ENCODE measurements at places on chromosomes 12 and 14.
A peak's percentile ranks its signal among the peaks of the same experiment; 100 is the strongest.

DNA sequence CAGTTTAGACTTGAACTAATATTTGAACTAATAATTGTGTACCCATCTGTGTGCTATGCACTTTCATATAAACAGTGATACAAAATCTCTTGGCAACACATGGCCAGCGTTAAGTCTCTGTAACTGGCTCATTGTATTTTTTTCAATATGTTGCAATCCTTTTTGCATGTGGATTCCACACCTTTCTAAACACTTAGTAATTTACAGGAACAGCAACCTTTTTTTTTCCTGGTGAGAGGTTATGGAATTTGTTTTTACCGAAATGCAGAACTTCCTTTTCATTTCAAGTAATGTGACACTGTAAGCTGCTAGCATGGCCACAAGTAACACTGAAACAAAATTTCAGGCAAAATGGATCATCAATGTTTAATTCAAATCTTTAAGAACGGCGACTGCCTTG, 45.4 kb upstream of the EPS8 start:
- no peak for DNase-seq

GRCh38 chr14:59254911-59255545, 66.6 kb downstream of the DAAM1 start:
- no peak for DNase-seq

GRCh38 chr12:124512667-124513296, 54.6 kb downstream of the NCOR2 start:
- no peak for DNase-seq

DNA sequence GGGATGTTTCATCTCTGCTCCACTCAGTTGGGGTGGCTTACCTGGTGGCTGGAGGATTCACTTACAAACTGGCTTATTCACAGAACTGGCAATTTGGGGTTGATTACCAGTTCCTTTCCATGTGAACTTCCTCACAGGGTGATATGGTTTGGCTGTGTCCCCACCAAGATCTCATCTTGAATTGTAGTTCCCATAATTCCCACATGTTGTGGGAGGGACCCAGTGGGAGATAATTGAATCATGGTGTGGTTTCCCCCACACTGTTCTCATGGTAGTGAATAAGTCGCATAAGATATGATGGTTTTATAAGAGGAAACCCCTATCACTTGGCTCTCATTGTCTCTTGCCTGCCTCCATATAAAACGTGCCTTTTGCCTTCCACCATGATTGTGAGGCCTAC, 26.9 kb upstream of the IGF1 start:
- DNase-seq: no peak

- no peak for DNase-seq
Observed at GRCh38 chr12:89632778-89633177, 75.9 kb downstream of the ATP2B1 start.

GRCh38 chr12:79046021-79046420, 181.4 kb downstream of the SYT1 start:
- no peak for DNase-seq

DNA sequence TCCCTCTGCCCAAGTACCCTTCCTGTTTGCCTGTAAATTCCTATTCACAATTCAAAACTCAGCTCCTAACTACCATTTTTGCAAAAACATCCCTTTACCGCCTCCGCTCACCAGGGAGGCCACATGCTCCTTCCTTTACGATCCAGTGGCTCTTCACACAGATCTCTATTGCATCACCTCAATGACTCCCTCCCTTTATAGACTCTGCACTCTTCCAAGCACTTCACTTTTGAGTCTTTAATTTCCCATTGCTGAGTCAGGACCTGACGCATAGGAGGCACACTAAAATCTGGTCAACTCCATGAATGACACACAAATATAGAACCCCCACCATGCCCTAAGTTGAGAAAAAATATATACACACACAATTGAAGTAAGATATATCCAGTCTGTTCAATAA, 45.9 kb downstream of the PPP1R13B start:
- DNase-seq: peak; percentile 57

GRCh38 chr14:30925254-30925653, 50.9 kb downstream of the COCH start:
- no peak for DNase-seq

- DNase-seq: no peak
Observed at GRCh38 chr12:111178181-111179081, 190.5 kb downstream of the PHETA1 start.

DNA sequence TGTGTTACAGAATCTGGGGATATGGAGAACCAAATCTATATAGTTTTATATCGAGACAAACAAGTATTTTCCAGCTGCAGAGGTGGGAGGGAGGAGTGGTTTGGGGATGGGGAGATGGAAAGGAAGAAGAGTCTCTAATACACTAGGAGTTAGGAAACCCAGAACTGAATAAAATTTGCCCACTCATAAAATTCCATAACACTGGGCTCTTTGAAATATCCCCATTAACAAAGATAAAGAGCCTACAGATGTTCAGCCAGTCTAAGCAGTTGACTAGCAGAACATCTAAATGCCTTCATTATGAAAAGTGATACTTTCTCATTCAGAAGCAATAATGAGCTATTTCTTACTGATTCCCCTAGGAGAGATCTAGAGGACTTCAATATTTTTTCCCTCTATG, 151.7 kb upstream of the GZMB start:
- no peak for DNase-seq

DNA sequence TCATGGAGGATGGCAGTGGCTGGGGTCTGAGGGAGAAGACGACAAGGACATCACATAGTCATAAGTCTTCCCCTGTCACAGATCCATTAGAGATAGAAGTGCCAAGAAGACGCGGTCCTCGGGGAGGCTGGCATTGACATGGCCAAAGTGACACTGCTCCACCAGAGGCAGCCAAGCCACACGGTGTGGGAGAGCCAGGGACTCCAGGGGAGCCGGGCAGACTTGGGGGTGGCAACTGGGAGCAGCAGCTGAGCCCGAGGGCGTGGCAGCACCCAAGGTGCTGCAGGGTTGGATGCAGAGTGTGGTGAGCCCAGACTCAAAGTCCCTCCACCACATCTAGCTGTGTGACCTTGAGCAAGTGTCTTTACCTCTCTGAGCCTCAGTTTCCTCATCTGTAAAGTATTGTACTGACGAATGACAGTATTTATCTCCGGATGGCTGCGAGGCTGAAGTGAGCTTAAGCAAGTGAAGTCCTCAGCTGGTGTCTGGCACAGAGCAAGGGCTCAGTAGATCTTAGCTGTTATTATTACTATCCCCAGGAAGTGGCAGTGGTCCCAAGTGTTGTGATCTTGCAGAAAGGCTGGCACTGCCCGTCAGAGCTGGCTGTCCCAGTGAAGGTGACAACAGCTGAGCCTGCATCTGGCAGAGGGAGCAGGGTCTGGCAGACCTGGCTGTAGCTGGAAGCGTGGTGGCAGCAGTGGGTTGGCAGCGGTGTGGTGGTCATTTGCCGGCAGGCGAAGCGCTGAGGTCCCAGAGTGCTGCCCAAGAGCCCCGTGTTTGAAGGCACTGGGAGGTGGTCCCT, 54.9 kb downstream of the ZNF664 start:
- DNase-seq: no peak

DNA sequence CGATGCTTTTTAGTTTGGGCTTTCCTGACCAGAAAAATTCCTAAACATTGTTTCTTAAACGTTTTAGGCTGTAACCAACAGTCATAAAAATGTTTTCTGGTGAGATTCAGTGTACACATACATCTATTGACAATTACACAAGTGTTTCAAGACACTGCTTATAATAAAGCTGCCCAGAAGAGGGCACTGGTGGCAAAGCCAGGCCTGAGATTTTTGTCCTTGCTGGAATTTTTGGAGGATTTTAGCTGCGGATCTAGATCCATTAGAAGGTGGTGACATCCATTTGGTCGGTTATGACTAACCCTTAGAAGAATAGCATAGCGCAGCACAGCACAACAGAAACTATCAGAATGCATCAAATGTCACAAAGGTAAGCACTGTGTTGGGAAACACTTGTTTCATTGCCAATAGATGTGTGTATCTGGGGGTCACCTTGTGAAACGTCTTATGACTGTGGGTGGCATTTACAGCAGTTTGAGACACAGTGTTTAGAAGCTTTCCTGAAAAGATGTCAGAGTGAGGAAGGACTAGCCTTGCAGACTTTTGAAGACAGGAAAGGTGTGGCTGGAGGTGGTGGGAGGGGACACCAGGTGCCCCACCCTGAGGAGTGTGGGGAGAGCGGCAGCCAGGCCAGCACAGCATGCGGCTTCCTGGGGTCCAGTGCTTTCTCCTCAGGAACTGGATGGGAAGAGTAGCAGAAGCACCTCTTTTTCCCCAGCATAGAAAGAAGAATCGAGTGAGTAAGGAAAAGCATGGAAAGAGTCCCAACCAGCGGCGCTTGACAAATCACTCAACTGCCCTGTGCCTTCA, 54.7 kb upstream of the FKBP4 start:
- DNase-seq: no peak

DNA sequence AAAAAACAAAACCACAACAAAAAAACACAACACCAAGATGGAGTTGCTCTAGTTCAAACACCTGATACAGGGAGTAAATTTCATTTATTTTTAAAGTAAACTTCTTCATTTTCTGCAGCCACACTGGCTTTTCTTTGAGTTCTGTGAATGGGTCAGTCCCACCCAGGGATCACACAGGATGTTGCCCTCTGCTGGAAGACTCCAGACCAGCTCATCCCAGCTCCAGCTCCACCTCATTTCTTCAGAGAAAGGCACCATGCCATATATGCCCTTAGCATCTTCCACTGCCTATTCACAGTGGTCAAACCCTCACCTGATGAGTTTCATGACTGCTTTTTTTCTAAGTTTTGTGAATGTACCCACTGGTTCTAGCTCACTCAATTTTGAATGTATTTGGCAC, 8.0 kb downstream of the GLIPR1 start:
- peak; percentile 36 for DNase-seq

- no peak for DNase-seq
Observed at GRCh38 chr12:661720-662486, 1.3 kb downstream of the NINJ2 start.

DNA sequence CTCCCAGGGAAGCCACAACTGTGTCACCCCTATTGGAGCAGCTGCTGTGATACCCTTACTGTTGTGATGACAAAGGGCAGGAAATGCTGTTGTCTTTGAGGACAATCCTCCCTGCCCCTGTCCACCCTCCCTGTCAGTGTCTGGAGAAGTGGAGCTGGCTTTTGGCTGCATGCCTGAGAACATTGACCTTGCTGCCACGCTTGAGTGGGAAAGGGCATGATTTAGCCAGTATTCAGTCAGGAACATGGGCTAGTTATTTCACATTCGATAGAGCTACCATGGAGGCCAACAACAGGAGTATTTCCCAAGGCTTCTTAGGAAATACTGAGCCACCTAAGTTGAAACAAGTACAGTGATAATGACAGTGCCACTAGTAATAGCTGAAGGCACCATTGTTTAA, 59.4 kb downstream of the MYRFL start:
- no peak for DNase-seq

GRCh38 chr14:100896369-100897060, 7.0 kb downstream of the RTL1 start:
- no peak for DNase-seq

- peak; percentile 29 for DNase-seq
Observed at GRCh38 chr12:20369305-20370013, 1.1 kb downstream of the PDE3A start.

GRCh38 chr14:48614003-48614402, 938.6 kb upstream of the MDGA2 start:
- DNase-seq: no peak

DNA sequence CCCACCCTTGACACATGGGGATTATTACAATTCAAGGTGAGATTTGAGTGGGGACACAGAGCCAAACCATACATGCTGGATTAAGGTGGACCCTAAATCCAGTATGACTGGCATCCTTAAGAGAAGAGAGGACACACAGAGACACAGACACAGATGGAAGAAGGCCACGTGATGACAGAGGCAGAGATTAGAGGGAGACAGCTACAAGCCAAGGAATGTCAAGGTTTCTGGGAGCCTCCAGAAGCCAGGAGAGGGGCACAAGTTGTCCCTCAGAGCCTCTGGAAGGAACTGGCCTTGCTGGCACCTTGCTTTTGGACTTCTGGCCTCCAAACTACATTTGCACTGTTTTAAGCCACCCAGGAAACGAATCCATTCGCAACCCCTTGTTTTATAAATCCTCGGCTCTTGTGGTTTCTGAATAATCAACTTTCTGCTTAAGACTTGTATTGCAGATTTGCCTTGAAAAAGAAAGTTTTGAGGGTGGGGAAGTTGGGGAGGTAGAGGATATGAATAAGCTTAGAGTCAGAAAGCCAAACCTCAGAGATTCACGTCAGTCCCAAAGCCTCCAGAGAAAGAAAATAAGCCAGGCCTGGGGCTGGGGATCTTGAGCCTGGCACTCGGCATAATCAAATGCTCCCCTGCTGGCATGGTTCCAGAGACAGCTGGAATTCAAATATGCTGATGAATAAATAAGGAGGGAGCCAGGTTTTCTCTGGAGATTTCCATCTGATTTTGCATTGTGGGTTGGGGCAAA, 224.2 kb upstream of the PWP1 start:
- DNase-seq: no peak

GRCh38 chr14:91078095-91078737, 17.8 kb upstream of the RPS6KA5 start:
- no peak for DNase-seq
